ENCODE measurements at places on chromosomes 1 and 21.
A peak's percentile ranks its signal among the peaks of the same experiment; 100 is the strongest.

DNA sequence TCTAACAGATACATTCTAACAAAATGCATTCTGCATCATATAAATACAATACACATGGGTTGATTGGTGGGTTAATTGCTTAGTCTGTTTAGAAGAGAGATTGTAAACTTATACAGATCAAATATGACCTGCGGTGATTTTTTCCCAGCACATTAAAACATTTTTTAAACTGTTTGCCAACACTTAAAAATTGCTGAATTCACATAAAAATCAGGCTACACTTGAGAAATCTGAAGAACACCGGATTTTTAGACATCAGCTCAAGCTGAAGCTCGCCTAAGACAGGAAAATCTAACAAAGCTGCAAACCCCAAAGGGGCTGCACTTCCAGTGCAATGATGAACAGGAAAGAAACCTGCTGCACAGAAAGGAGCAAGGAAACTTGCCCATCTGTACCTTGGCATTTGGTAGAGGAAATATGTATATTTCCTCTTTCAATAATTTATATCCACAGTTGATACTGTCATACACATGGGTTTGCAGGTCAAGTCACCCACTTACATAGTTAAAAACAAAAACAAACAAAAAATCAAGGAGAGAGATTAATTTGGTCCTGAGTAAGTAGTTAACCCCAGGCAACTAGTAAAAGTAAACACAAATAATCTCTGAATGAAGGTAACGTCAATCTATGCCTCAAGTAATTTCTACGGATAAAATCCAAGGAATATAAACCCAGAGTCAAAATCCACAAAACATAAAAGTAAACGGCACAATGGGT is 30.4 kb upstream of the JAK1 start:
- DNase-seq, result no peak

DNA sequence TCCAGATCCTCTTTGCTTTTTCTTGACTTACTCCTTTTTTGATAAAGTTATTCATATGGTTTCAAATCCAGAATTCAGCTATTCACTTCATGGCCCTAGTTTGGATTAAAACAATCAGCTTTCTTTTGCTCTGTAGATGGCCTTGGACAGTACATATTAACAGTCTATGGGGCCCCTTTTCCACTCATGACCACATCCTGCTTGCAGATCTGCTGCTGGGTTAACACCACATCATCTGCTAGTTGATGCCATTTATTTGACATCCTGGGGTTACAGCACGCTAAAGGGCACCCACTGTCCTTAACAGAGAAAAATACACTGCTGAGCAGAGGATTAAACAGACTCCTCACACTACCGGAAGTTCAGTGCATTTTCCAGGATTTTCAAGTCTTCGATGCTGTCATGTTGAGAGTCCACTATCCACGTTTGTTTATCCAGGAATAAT is 941 bp upstream of the IFI16 start:
- DNase-seq, result peak; percentile 64

DNA sequence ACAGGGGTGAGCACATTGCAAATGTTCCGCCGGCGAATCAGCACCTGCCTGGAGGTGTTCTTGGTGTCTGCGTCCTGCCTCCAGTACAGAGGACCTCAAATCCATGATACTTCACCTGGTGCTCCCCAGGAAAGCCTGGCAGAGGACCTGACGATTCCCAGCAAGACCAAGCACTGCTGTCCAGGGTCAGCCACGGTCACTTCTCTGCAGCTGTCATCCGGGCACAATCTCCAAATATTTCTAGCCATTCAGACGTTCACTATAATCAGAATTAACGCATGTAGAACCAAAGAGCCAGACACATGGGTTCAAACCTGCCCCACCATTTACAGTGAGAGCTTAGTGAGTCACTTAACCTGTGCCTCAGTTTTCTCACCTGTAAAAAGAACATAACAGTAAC is 74.5 kb downstream of the CLIC6 start:
- no peak for DNase-seq

GRCh38 chr1:205680073-205680851 is at the start of gene SLC45A3:
TSS of gene SLC45A3 (minus strand) at chr1:205680509. CDS start at chr1:205664656, 15,853 bp downstream.
- no peak for DNase-seq

DNA sequence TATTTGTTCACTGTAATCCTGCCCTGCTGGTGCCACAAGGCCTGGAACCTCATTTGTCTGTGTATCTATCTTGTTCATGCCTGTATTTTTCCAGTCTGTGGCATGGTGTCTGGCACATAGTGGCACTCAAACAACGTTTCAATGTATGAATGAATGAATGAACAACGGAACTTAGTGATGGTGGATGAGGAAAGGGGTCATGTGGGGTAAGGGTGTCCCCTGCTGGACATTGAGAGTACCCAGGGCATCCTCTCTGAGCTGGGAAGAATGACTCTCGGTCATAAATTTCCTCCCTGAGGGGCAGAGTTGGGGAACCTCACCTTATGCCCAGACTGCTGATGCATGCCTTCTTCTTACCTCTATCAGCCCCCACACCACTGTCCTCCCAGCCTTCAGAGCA is 18.9 kb upstream of the ZNF683 start:
- peak; percentile 58 for DNase-seq

DNA sequence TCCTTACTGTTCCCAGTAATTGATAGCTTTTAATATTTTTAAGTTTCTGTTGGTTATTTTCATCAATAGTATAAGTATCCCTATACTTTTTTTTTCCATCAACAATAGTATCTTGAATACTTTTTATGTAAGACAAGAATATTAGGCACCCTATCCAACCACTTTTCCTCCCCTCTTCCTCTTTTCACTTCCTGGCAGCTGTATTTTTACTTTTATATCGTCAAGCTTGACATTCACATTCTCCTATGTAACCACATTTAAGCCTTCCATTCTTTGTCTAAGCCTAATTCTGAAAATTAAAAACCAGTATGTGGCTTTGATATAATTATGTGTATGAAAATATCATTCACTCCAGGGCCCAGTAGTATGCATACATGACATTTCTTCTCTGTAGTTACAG is 9.3 kb downstream of the TMEM39B start:
- no peak for DNase-seq

DNA sequence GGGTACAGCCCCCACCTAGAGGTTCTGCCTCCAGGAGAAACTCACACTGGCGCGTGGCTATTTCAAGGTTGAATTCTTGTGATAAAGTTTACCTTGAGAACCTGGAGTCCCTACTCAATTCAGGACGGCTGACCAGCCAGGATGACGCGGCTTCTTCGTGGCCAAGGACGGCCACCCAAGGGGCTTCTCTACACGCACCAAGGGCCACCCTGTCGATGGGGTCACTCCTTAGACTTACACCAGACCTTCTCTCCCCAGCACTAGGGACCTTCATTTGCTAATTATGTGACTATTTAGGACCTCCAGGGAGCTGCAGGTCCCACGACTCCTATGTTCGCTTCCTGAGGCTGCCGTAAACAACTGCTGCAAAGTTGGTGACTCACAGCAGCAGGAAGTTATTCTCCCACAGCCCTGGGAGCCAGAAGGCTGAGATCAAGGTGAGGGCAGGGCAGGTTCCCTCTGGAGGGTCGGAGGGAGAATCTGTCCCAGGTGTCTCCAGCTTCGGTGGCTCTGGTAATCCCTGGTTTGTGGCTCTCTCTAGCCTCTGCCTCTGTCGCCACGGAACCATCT is 135.9 kb downstream of the NPHP4 start:
- no peak for DNase-seq

- DNase-seq, result no peak
These were observed 7.1 kb downstream of the FOXO6 start for GRCh38 chr1:41368366-41368765.

DNA sequence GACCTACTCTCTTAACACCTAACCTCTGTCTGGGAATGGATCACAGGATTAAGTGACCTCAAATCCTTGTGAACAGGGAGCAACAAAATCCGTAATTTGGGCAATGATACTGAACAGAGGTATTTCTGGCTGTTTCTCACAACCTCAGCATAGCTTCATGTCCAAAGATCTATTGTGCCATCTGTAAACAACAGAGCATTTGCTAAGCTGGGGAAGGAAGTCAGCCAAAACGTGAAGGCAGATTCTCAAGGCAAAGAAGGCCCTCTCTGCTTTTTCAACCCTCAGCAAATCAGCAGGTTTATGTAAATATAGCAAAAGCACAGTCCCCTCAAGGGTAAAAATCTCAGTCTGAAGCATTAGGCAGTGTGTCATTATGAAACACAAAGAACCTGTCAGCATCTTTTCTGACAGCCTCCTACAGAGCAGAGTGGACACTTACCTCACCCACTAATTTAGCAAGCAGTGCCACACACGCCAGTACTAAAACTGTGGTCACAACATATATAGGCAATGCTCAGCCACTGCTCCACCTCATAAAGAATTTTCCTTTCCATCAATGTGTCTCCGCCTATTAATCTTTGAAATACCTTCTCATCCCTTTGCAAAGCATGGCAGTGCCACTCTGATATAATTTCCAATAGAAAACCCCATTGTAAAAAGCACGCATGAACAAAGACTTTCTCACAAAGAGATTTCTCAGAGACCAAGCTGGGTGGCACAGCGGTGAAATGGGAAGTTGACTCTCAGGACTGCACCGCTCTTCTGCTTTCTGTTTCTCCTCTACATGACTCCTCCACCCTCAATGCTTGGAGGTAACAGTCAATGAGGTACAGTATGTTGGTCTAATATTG is 188.0 kb downstream of the RERE start:
- DNase-seq, result peak; percentile 75

GRCh38 chr1:36722871-36723270 is 240.2 kb upstream of the CSF3R start:
- DNase-seq, result no peak

DNA sequence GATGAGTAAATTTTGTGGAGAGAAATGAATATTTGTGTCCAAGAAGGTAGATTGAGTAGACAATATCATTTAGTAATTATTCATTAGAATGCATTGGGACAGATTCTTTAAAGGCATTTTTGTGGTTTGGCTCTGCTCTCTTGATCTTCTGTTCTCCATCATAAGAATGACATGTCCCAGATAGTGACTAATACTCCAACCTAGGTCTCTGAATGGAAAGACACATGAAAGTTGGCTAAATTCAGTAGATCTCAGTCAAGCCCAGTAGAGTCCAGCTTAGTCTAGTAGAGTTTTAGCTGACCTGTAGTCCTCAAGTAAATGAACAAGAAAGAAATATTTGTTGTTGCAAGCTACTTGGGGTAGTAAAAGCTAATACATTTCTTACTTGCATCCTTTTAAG is 61.8 kb upstream of the DNAH14 start:
- DNase-seq, result no peak

DNA sequence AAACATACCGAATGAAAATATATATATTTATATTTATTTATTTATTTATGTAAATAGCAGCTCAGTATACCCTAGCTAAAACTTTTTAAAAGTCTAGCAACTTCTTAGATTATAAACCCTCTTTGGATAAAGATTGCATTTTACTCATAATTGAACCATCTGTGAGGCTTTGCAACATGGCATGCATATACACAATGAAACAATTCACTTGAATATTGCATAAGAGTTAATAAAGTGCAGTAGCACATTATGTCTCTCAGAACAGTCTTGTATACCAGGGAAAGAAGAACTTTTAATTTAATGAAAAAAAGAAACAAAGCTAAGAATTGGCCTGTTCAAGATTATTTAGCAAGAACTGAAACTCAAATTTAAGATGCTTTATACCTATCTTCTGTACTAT is 1363.9 kb upstream of the ADGRL2 start:
- no peak for DNase-seq

DNA sequence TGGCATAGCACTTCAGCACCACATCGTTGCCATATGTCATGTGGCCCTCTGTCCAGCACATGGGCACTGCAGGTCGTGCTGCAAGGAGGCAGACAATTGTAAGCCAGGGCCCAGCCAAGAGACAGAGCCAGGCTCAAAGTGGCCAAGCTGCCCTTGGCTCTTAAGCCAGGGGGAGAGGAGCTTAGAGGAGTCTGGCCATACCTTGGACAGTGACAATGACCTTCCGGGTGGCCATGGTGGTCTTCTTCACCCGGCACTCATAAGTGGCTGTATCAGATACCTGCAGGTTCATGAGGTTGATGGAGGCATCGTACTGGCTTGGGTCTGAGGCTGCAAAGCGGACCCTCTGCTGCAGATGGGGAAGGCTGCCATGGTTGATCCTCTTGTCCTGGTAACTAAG is 4.6 kb downstream of the VSIG8 start:
- no peak for DNase-seq

GRCh38 chr1:65119951-65120350 is 28.1 kb upstream of the AK4 start:
- no peak for DNase-seq

DNA sequence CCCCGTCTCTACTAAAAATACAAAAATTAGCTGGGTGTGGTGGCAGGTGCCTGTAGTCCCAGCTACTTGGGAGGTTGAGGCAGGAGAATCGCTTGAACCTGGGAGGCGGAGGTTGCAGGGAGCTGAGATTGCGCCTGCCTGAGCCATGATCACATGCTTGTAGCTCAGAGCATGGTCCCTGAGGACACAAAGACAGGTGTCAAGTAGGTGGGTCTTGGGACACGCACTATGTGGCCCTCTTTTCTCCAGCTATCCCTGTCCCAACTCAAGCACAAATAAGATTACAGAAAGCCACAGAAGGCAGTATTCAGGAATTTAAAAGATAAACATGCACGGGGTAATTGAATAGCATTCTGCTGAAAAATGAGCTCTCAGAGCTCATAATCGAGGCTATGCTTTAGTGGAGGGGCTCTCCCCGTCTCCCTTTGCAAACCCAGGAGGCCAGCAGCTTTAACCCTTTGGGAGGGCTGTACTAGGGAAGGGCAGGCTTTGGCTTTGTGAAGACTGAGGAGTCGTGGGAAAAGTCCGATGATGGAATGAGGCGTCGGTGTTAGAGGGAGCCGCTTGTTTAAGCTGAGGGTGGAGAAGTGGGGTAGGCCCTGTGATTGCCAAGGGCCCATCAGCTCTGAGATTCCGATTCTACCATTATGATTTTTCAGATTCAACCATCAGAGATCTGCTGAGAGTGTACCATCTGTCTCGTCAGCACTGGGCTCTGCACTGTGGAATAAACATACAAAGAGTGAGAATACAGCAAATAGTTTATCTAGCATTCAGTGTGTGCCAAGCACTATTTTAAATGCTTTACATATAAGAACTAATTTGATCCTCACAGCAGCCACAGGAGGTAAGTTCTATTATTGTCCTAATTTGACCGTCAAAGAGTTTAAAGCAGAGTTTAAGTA is 59.7 kb upstream of the CD34 start:
- no peak for DNase-seq
